Motor neuron (in vitro differentiated cells): ENCODE measurements at places on chromosomes 13 and 19.

GRCh38 chr19:9070066-9070465 lies 16.8 kb upstream of the OR1M1 start:
- ATAC-seq: no peak

- peak; percentile 59 for ATAC-seq
Observed at GRCh38 chr13:21011378-21011777, 50.0 kb downstream of the LATS2 start.

DNA sequence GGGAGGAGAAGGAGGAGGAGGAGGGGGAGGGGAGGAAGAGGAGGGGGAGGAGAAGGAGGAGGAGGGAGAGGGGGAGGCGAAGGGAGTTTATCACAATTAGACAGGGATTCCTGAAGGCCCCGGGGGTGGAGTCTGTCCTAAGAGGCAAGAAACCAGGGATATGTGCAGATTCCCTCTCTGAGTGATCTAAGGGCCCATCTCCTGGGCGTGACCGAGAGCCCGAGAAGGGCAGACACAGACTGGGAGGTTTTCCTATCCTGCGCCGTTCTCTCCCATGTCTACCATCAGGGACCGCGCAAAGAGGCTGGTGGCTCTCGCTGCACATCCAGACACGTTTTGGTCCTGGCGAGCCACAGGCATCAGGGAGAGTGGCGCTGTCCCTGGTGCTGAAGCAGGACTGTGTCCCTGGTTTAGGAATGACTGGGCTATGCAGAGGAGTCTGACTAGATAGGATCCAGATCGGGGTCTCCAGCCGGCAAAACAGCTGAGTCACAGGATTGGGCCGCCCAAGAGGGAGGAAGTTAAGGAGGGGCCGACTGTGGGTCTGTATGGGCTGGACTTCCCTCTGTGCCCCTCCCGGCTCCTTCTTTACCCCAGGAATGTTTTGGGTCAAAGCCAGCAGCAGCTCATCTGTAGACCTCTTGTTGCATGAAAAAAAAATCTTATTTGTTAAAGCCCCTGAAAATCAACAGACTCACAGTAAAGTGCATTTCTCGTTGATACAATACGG lies 17.9 kb upstream of the ZNF175 start:
- peak; percentile 42 for ATAC-seq

DNA sequence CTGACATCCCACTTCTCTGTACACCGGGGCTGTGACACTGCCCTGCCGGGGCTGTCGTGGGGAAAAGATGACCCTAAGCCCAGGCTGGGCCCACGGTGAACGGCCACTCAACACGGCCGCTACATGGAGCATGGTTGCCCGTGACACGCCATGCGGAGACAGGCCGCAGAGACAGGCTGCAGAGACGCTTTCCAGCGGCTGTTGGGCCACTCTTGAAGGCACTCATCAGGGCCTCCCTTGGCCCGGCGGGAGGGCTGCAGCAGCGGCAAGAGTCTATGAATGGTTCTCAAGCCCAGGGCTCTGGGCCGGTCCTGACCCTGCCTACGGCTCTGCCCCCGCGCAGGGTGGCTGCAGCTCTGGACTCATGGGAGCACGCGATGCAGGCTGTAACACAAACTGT lies 22.1 kb downstream of the ADPRHL1 start:
- ATAC-seq: no peak

GRCh38 chr19:46648961-46649960 lies 11.7 kb downstream of the DACT3 start:
- no peak for ATAC-seq

DNA sequence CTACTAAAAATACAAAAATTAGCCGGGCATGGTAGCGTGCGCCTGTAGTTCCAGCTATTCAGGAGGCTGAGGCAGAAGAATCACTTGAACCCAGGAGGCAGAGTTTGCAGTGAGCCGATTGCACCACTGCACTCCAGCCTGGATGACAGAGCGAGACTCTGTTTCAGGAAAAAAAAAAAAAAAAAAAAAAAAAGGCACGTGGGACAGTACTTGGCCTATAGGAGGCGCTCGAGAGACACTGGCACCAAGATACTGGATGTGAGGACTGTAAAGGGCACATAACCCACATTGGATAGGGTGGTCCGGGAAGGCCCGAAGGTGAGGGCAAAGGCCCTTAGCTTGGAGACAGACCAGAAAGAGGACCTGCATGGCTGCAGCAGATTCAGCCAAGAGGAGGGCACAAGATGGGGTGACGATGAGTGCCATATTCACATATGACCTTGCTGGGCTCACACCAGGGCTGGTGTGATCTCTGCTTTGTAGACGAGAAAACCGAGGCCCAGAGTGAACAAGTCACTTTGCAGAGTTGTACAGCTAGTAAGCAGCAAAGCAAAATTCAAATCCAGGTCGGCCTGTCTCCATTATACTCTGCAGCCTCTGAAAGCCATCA lies 89.4 kb downstream of the DPF1 start:
- ATAC-seq: no peak

- ATAC-seq: peak; percentile 15
Observed at GRCh38 chr19:35000647-35001501, 751 bp downstream of the GRAMD1A start.

- ATAC-seq: no peak
Observed at GRCh38 chr19:56919308-56919995, 78.9 kb upstream of the PEG3 start.

GRCh38 chr19:11460207-11460606 lies 20.6 kb downstream of the ELAVL3 start:
- no peak for ATAC-seq

- ATAC-seq: no peak
Observed at GRCh38 chr13:23865906-23866305, 23.3 kb downstream of the MIPEP start.

DNA sequence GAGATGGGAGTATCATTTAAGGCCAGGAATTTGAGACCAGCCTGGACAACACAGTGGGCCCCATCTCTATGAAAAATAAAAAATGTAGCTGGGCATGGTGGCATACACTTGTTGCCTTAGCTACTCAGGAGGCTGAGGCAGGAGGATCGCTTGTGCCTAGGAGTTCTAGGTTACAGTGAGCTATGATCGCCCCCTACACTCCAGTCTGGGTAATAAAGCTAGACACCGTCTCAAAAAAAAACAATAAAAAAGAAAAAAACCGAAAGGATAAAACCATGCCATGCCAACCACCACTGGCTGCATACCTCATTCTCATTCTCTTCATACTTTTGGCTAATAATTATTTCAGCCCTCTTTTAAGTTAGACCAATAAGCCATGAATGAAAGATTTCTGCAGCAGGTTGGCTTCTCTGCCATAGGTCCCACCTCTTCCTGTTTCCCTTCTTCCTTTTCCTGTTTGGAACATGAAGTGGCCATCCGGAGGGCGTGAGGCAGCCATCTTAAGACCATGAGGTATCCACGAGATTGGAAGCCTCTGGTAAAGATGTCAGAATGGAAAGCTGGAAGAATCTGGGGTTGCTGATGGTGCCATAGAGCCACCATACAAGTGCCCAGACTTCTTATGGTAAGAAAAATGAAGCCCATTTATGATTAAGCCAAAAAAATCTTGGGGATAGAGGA lies 171.3 kb downstream of the CACNA1A start:
- ATAC-seq: no peak

- no peak for ATAC-seq
Observed at GRCh38 chr13:107376341-107377125, 808.6 kb upstream of the ARGLU1 start.

- peak; percentile 94 for ATAC-seq
Observed at GRCh38 chr19:41641879-41642485, 15.1 kb upstream of the CEACAM4 start.

DNA sequence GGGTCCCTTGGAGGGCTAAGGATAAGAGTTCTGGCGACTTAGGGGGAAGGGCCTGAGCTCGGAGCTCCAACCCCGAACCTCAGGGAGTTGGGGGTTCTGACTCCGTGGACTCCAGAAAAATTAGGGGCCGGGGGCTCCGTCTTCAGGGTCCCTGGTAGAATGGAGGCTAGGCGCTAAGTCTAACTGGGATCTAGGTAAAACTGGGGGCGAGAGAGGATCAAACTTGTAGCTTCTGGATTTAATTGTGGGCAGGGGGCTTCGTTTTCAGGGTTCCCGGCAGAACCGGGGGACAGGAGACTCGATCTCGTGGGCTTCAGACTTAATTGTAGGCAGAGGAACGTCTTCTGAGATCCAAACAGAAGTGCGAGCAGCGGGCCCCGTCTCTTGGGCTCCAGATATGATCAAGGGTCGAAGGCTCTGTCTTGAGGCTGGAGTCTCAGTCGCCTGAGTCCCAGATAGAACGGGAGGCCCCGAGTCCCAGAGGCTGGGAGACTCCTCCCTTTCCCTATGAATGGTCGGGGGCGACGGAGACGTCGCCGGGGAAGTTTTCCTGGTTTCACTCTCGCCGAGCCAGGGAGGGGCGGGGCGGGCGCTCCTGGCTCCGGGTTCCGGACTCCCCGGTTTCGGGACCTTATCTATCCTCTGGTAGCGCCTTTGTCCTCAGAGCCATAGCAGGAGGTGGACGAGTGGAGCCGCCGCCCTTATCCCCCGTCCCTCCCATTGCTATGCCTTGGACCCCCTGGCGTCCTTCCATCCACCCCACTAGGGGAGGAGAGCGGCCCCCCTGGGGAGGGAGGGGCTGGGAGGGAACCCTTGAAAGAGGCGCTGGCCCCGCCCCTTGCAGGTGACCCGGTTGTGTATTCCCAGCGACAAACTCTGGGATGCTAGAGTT lies 1.3 kb downstream of the NECTIN2 start:
- peak; percentile 10 for ATAC-seq

- no peak for ATAC-seq
Observed at GRCh38 chr13:28041031-28041461, 52.6 kb upstream of the URAD start.

GRCh38 chr19:30391554-30392551 lies 19.7 kb downstream of the ZNF536 start:
- ATAC-seq: no peak

DNA sequence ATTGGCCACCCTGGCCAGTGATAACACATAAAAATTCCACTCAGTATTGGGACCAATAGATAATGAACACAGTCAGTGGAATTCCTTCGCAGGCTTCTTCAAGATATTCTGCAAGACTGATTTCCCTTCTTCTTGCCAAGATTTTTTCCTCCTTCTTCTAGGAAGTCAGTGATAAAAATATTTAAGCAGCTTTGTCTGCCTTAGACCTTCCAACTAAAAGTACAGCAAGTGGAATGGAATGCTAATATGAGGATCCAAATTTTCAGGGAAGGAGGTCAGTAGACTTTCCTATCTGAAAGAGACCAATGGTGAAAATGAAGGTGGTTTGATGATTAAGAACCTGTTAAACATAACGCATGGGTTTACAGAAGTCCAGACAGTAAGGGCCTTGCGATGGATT lies 9.6 kb downstream of the STARD13 start:
- no peak for ATAC-seq

DNA sequence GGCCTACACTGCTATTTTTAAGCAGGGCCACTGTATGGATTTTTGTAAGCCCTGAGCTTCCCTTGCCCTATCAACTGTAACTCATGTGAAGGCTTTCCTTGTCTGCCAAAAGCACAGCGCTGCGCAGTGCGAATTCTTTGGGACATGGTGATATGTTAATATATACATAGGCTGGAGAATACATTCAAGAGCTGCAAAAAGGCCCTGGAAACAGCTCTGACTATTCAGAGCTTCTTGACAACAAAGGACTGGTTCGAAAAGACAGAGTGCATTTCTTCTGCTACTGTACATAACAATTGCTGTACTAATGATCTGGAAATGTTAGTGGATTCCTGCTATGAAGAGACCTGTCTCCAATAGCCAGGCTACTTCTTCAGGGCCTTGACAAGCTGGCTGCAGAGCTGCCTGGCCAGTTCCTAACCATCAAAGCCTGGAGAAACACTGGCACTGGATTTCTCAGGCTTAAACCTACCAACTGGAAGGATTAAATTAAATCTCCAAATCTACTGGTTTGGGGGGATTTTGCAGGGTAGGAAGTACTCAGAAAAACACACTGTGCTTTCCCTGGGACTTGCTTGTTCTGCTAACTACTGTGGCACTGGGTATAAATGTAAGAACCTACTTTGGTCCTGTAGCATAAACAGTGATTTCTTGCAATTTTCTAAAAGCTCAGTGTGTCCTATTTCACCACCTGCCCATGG lies 246.9 kb downstream of the DNAJC15 start:
- no peak for ATAC-seq

- no peak for ATAC-seq
Observed at GRCh38 chr19:35178701-35179100, 24.2 kb downstream of the FXYD5 start.

- ATAC-seq: no peak
Observed at GRCh38 chr13:97979051-97979450, 25.6 kb downstream of the IPO5 start.

- ATAC-seq: no peak
Observed at GRCh38 chr13:25214491-25215252, 42.6 kb upstream of the AMER2 start.

GRCh38 chr13:30615866-30616541 lies 1.7 kb upstream of the USPL1 start:
- no peak for ATAC-seq

DNA sequence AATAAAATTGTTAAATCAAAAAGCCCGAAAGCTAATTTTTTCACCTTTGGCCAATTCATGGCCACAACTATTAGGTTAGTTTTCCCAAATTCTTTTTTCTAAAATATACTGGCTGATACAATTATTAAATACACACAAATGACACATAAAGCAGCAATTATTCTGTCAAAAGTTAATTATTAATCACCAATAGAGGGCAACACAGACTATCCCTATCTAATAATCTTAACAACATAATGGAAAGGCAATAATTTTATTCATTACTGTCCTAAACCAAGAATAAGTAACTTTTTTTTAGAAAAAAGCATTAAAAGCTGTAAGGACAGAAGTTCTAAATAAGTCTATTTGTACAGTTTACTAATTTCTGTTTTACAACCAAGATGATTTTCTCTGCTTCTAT lies 51.7 kb downstream of the KATNAL1 start:
- no peak for ATAC-seq

GRCh38 chr13:72959643-72960042 lies 99.2 kb upstream of the KLF5 start:
- no peak for ATAC-seq

DNA sequence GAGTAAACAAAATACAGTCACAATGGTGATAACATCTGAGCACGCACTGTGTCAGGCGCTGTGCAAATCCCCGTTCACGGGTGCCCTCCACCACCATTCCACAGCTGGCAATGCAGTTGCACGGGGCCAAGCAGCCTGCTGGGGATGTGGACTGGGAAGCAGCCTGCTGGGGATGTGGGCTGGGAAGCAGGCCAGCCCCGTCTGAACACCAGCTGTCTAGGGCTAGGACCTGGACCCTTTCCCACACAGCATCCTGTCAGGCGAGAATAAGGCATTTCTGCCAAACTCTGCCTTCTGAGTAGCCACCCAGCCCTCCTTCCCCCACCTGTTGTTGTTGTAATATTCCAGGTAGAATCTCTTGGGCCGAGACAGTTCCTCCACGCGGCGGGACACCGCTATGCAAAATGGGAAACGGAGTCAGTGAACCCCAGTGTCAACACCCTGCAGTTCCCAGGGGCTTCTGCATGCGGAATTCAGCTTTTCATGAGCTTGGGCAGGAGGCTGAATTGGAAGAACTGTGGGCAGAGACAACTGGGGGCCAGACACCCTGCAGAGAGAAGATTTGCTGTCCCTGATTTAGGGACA lies 27.8 kb upstream of the MIER2 start:
- no peak for ATAC-seq
